Tibial artery (tissue), 4 donors: ENCODE measurements at places on chromosomes 4 and X.
A peak's percentile ranks its signal among the peaks of the same experiment; 100 is the strongest.

GRCh38 chrX:10900585-10901289, 210.4 kb upstream of the HCCS start:
- no peak for DNase-seq

- DNase-seq, result no peak
Observed at GRCh38 chr4:77196866-77197265, 39.9 kb downstream of the CCNG2 start.

GRCh38 chr4:98586962-98587354, 71.5 kb downstream of the TSPAN5 start:
- DNase-seq, result no peak

DNA sequence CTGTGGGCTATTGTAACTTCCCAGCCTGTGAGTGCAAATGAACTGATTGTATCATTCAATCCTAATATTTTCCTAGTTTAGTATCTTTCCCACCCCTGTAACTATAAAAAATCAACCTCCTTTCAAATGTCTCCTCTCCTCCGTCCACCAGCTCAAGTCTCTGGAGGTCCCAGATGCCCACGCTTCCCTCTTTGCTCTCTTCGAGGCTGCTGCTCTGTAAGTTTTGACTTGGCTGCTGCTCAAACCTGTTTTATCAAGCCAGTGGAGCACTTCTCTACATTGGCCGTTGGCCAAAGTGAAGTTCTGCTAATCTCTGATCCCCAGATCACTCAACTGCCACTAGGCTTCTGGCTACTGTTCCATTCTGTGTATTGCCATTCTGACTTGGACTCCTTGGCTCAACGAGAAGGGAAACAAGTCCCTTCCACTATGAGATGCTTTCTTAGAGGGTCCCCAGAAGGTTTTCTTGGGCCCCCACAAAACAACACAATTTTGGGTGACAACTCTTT, 60.7 kb upstream of the RAPGEF2 start:
- DNase-seq, result no peak

- DNase-seq, result no peak
Observed at GRCh38 chr4:106707776-106708463, 328.2 kb downstream of the DKK2 start.

- no peak for DNase-seq
Observed at GRCh38 chr4:15958562-15958961, 4.4 kb downstream of the FGFBP2 start.

GRCh38 chrX:49164589-49165360, 2.2 kb downstream of the MAGIX start:
- DNase-seq, result no peak

DNA sequence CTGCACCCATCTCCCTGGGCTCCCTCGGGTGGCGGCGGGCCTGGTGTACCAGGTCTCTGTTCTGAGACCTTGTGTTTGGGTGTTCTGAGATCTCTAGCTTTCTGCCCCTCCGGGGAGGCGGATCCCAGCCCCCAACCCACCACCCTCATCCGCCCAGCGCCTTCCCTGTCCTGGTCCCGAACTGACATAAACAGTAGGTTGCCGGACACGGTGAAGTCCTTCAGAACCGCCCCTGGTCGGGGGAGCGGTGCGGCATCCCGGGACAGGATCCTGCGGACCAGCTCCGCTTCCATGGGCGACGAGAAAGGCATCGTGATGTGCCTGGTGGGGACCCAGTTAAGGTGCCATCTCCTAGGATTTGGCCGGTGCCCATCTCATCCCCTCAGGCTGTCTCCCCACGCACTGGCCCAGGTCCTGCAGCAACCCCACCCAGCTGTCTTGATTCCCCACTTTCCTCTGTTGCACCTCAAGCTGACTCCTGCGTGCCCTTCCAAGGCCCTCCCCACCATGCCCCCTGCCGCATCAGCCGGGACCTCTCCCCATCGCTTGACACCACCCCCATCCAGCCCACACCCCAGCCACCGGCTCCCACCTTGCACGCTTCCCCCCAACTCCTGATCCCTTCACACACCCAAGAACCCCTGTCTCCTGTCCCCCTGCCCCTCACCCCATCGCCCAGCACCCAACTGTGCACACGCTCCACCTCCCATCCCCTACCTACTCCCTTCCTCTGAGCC, 900 bp downstream of the CTAG2 start:
- DNase-seq, result no peak

DNA sequence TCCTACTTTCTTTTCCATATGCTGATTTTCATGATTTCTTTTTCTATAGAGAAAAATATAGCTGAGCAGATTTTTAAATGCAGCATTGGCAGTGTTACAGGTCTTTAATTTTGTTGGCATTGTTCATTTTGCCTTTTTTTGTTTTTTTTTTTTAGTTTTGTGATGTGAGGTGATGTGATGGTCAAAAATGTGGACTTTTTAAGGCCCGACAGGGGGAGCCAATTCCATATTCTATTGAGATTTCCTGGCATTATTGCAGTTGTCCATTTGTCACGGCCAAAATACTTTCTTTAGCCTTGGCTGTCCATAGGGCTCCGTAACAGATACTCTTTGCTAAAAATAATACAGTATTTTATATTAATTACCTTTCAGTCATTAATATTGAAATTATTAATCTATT, 47.8 kb downstream of the SLIT2 start:
- no peak for DNase-seq

DNA sequence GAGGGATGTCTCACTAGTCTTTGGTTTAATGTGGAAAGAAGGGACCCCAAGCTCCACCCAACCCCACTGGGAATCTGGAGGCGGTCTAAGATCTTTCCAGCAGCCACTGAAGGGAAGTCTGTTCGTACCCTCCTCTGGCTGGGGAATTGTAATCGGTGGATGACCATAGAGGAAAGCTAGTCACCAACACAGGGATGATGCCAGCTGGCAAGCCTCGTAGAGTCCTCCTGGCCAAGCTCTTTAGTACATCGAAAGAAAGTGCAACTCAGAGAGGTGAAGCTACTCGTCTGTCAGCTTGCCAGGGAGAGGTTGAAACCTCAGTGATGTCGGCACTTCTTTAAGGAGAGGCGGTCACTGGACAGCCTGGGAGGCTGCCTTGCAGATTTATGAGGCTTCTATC, 58.7 kb downstream of the MAMLD1 start:
- DNase-seq, result peak; percentile 24

DNA sequence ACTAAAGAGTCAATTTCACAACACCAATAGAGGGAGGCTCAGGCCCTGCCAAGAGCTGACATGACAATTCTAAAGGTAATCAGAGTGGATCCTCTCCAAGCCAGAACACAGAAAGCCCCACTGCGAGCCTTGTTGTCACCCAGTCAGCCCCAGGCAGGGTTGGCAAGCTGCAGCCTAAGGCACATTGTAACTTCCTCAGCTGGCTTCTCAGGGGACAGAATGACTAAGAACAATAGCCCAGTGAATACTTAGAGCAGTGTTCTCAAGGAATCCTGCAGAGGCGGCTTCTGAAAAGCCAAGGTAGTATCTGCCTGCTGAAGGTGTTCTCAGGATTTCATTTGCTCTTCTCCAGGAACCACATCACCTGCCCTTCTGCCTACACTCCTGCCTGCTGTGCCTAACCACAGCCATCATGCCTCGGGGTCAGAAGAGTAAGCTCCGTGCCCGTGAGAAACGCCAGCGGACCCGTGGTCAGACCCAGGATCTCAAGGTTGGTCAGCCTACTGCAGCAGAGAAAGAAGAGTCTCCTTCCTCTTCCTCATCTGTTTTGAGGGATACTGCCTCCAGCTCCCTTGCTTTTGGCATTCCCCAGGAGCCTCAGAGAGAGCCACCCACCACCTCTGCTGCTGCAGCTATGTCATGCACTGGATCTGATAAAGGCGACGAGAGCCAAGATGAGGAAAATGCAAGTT, at the start of gene MAGEB4:
Gene MAGEB4, plus strand, starts transcription at position 277 of the 692 bp plus-strand sequence. Its CDS starts 136 bp downstream, at position 413.
- no peak for DNase-seq

GRCh38 chr4:7894677-7895181, 44.9 kb downstream of the AFAP1 start:
- DNase-seq, result no peak

DNA sequence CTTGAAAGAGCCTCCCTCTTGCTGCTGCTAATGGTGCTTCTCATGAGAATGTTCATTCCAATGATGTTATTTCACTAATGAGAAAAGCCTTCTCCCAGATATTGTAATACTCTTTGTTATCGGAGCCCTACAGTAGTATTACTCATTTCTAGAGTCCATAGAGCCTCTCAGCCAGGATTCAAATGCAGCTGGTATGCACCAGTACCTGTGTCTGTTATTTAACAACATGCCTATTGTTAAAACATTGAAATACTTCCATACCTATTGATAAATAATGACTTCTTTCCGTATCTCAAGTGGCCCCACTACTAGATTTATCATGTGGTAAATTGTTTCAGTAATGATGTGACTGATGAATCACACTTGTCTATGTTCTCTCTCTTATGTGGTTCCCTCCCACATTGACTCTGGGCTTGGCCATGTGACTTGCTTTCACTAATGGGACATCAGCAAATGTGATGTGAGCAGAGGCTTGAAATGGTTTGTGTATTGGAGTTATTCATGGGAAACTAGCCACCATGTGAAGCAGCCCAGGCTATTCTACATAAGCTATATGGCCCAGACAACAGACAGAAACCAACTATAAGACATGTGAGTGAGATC, 207.6 kb downstream of the THOC2 start:
- no peak for DNase-seq

DNA sequence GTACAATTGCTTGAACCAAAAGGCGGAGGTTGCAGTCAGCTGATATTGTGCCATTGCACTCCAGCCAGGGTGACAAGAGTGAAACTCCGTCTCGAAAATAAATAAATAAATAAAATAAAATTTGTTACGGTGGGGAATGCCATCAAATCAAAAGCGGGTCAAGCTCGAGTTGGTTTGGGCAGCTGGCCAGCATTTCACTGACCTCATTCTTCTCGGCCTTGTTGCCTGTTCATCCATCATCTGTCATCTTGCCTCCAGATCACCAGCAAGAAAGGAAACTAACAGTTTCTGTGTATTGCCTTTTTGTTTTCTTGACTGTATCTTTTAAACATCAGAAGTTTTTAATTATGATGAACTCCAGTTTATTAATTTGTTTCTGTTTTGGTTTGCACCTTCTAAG, 31.5 kb upstream of the KLHL2 start:
- DNase-seq, result no peak

GRCh38 chr4:154044742-154045485, 256.0 kb upstream of the SFRP2 start:
- no peak for DNase-seq

GRCh38 chrX:1462596-1463251, 10.0 kb upstream of the ASMTL start:
- peak; percentile 9 for DNase-seq

DNA sequence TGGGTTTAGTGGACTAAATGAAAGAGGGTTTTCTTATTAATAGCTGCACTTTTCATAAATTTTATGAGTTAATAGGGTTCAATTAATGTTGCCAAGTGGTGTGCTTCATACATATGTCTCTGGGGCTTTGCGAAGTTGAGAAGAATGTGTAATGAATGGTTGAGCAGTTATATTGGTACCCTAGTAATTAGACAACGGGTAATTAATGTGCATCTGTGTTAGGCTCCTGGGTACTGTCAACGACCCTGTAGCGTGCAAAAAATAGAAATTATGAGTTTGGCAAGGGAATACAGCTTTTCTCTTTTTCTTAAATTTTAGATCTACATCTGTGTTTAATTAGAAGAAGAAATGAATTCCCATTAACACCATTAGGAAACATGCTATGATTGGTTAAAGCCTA, 1027.7 kb downstream of the ARAP2 start:
- no peak for DNase-seq

- DNase-seq, result no peak
Observed at GRCh38 chr4:40307627-40308497, 27.3 kb upstream of the CHRNA9 start.
